Fibroblast of skin of scalp (primary cell): ENCODE measurements at places on chromosomes 7 and 10.

GRCh38 chr7:23044581-23044980 is 30.7 kb upstream of the HYCC1 start:
- no peak for DNase-seq

DNA sequence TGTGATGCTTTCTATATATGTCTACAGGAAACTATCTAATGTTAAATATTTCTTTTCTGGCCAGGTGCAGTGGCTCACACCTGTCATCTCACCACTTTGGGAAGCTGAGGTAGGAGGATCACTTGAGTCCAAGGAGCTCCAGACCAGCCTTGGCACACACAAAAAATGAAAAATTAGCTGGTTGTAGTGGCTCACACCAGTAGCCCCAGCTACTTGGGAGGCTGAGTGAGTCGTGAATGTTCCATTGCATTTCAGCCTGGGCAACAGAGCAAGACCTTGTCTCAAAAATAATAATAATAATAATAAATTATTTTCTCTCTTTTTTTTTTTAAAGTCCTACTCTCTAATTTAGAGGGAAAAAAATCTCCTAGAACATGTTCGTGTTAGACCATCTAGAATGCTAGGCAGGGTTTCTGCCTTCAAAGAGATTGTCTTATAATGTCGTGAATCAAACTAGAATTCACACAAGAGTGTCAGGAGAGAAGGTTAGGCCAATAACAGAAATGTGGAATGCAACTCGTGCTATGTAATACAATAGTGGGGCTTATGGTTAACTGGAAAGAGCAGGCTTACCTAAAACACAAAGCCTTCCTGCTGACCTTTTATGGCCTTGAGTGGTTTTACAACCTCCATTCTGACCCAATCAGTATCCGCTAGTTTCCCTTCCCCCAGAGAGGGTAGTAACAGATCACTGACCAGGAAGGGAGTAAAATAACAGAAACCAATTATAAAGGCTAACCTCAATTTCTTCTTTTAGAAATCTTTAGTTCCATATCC is 46.3 kb downstream of the MYOF start:
- peak; percentile 61 for DNase-seq

DNA sequence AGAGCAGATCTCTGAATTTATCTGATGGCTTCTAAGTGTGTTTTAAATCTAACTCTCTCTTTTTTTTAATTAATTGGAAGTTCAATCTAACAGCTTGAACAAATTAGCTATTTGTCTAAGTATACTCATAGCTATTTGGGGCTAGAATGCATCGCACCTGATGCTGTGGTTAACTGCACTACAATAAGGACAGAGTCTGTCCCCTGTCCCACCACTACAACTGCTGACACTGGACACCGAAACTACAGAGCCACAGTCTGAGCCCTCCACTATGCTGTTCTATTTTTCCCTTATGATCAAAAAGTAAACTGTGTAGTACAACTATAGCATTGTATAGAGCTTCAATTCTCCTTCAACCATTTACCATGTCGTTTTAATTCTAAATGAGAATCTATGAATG is 89.4 kb upstream of the AHR start:
- DNase-seq, result no peak

- DNase-seq, result no peak
Measured at GRCh38 chr10:71088054-71088453, 124.3 kb upstream of the UNC5B start.

DNA sequence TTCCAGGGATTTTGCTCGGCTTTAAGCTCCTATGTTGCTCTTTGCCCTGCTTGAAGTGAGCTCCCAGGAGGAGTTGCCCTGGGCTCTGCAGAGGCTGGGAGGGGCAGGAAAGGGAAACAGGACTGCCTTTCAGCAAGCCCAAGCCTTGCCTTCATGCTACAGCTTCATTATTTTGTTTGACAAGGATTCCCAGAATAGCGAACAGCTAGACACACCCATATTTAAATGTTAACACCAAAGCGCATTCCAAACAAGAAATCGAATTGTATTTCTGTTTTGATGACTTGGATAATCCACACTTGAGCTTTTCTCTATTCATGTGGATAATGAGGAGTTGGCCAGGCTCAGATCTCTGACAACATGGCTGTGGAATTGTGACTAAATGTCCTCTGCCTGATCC is 6.3 kb downstream of the KIAA1217 start:
- no peak for DNase-seq

- DNase-seq, result peak; percentile 96
Measured at GRCh38 chr10:13961097-13961496, 369.6 kb downstream of the FRMD4A start.

DNA sequence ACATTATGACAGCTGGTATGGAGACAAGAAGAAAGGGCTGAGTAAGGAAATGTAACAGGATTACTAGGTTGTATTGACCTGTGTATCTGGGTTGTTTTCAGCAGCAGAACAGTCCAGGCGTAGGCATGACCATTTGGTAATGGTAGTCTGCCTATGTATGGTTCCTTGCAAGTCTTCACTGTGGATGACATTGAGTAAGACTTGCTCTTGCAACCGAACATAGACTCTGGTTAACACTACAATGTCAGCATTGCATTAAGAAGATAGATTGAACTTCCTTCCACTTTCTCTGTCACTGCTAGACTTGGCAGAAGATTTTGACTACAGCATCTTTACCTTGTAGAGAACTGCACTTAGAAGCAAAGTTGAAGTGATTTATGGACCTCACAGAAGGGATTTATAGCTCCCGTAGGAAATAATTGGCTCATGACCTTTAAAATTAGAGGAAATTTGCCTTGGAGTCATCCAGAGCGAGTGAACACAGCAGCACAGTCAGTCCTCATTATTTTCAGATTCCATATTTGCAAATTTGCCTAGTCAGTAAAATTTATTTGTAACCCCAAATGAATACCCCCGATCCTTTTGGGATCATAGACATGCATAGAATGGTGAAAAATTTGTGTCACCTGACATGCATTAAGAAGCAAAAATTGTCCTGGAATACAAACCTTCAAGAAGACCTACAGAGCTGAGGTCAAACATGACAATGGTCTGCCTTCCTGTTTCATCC is 79.6 kb upstream of the STRIP2 start:
- DNase-seq, result no peak

GRCh38 chr10:51700228-51700817 is 928 bp upstream of the CSTF2T start:
- DNase-seq, result peak; percentile 60

DNA sequence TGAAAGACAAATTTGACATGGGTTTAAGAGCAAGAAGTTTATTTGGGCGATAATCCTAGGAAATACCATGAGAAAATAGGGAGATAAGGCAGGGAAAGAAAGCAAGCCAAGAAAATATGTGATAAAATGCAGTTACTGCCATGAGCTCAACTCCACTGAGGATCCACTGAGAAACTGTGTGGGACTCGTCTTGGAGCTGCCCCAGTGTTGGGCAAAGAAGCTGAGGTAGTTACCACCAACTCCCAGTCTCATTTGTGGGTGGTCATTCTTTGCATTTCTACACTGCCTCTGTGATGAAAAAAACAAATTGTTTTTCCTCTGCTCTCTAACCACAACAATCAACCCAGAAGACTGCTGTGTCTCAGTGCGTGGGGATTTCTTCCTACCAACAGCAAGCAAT is 498.2 kb downstream of the PLXDC2 start:
- no peak for DNase-seq

GRCh38 chr7:91187061-91187460 is 77.2 kb upstream of the FZD1 start:
- DNase-seq, result no peak

DNA sequence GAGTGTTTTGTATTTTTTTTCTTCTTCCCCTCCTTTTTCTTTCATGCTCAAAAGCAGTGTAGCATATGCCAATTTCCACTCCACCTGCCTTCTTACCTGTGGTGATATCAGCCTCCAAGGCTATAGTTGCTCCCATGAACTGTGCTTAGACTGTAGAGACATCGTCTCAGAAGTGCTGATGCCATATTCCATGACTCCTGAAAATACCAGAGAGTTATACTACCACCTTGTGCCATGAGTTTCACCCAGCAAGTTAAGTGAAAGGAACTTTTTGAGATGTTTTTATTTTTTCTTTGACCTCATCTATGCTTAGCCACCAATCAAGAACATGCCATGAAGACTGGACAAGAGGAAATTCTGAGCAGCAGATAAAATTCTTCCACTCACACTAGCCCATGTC is 142.8 kb upstream of the SEMA3E start:
- DNase-seq, result no peak

DNA sequence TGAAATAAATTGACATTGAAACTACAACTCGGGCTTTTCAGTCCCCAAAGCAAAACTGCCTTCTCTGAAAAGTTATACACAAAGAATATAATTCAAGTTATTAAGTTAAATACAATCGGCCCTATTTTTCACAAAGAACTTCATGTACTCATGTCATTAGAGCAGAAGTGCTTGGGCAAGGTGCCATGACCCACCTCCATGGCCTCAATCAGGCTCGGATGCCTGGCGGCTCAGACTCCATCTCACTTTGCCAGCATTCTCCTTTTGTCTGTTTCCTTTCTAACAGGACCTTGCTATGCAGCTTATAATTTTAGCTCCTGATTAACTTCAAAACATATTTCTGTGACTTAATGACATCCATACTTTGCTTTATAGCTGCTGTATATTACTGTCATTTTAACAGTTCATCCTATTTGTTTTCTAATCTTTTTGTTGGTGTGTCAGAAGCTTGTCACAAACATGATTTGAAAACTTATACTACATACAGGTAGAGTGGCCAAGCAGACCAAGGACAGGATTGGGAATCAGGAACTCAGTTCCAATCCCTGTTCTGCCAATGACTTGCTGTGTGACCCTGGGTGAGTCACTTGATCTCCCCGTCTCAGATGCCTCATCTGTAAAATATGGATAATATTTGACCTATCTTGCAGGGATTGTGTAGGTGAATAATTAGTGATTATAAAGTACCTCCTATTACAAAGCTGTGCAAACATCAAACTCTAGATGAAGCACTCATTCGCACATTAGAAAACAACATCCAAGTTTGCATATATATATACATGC is 60.8 kb upstream of the ITGA8 start:
- no peak for DNase-seq

- DNase-seq, result no peak
Measured at GRCh38 chr10:79532-80215, 30.6 kb upstream of the TUBB8 start.

DNA sequence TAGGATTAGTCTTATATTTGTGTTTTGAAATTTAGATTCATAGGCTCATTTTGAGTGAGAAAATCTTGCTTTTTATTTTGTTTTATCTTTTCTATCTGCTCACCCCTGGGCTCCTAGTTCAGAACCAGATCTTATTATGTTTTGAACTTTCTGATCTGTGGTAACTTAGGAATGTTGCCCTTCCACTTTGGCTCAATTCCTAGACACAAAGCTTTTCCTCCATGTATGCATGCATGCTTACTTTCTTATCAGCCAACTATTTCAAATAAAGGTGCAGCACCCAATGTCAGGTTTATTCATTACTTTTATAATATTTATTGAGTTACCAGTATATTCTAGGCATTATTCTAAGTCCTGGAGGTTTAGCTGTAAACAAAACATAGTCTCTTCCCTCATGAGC is 374.8 kb upstream of the KIAA1217 start:
- no peak for DNase-seq

DNA sequence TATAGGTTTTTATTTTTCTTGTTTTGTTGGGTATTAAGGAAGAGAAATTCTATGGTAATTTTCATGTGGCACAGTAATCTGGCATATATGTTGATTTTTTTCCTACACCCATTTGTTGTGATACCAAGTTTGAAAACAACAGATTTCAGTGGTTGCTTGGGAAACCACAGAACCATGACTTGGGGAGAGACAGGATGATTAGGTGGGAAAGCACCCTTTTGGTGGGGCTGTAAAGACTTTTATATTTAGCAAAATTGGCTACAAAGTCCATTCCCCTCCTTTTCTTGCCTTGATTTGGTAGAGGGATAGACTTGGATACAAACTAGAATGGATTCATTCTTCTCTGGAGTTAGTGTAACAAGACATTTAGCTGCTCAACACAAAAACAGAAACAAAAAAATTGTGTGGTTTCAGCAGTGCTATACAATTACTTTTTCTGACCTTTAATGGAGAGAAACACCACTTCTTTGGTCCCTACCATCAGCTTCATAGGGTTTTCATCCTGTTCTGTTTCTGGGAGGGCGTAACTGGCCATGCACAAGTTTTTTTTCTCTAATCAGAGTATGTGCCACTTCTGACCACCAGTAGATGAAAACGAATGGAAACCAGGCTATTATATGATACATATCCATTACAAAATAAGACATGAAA is 52.7 kb downstream of the FIGNL1 start:
- no peak for DNase-seq
